ENCODE measurements at places on chromosomes 13 and 19.

- DNase-seq, result no peak
Observed at GRCh38 chr19:35029737-35030256, 473 bp upstream of the SCN1B start.

DNA sequence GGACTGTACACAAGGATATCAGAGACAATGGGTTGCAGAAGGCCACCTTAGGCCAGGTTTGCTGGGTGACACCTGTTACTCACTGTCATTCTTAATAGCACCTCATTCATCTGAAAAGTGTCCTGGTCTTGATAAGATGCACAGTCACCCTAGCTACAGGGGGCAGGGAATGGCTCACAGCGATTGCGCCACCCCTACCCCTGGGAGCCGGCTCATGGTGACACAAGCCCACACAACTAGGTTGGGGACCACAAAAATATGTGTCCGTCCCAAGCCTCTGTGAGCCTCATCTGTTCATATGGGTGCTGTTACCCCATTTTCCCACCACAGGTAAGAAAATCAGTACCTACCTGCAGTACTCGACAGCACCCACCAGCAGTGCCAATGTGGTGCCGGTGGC is 23.4 kb downstream of the MED26 start:
- no peak for DNase-seq

DNA sequence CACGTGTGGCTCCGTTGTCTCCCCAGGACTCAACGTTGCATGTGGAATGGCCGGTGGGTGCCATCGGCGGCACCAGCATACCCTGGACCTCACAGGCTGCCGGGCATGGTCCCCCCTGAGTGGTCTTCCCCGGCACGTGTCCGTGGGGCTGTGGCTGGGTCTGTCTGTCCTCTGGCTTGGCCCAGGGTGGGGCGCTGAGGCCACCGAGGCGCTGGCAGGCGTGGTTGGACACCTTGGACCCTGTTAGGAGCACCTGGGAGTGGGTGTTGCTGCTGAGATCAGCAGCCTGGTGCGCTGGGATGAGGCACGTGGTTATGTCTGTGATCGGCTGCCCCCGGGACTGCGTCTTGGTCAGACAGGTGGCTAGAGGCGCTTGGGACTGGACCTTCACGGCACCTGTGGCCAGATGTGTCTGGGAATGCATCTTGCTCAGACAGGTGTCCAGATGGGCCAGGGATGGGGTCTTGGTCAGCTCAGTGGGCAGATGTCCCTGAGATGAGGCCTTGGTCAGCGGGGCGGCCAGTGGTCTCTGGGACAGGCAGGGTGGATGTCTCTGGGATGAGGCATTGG is 9.2 kb downstream of the IQCN start:
- DNase-seq, result no peak

DNA sequence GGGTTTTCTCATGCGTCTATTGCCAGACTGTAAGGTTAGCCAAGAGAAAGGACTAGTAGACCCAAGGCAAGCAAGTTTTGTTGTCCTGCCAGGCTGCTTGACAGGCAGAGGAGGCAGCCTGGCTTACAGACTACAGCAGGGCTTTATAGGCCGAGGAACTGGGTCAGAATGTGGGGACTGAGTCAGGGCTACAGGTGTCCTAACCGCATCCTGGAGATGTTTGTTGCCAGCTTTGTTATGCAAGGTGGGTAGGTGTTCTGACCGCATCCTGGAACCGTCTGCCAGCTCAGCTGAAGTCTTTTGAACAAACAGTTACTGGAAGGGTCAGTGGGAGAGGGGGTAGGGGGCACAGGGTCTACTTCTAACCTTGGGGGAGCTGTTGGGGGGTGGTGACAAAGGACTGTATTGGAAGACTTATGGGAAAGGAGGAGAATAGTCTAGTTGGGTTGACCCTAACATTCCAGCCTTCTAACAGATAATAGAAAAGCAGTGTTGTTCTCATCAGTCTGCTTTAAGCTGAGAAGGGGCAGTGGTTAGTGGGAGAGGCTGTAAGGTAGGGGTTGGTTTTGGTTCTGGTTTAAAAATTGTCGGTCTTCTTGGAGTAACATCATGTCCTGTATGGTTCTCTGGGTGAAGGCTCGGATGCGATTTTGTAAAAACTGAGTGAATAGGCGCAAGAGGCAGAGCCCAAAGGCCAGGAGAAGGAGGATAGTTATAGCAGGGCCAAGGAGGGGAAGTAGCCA is 913.8 kb upstream of the SLITRK5 start:
- DNase-seq, result no peak

- no peak for DNase-seq
Observed at GRCh38 chr13:74004109-74004508, 130.1 kb downstream of the KLF12 start.

GRCh38 chr13:113584870-113585671 is 518 bp downstream of the TFDP1 start:
- no peak for DNase-seq

GRCh38 chr19:48419158-48419920 is 25.9 kb downstream of the GRIN2D start:
- DNase-seq, result no peak

GRCh38 chr13:98761986-98762616 is 9.6 kb upstream of the SLC15A1 start:
- DNase-seq, result no peak

DNA sequence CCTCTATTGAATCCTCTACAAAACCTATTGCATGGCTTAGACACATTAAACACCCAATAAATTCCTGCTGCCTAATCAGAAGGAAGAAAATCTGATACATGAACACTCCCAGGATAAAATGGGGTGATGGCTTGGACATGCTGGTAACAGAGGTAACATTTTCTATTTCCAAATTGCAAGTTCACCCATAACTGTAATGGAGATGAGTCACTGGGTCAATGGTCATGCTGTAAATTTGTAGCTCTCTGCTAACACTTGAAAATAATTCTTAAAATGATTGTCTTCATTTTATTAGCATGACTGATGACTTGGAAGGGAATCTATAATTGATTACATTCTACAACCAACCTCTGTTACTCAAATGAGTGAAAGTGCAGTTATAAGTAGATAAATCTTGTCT is 434.1 kb downstream of the FGF14 start:
- no peak for DNase-seq

GRCh38 chr13:64753233-64754000 is 2476.7 kb downstream of the PCDH9 start:
- peak; percentile 18 for DNase-seq

DNA sequence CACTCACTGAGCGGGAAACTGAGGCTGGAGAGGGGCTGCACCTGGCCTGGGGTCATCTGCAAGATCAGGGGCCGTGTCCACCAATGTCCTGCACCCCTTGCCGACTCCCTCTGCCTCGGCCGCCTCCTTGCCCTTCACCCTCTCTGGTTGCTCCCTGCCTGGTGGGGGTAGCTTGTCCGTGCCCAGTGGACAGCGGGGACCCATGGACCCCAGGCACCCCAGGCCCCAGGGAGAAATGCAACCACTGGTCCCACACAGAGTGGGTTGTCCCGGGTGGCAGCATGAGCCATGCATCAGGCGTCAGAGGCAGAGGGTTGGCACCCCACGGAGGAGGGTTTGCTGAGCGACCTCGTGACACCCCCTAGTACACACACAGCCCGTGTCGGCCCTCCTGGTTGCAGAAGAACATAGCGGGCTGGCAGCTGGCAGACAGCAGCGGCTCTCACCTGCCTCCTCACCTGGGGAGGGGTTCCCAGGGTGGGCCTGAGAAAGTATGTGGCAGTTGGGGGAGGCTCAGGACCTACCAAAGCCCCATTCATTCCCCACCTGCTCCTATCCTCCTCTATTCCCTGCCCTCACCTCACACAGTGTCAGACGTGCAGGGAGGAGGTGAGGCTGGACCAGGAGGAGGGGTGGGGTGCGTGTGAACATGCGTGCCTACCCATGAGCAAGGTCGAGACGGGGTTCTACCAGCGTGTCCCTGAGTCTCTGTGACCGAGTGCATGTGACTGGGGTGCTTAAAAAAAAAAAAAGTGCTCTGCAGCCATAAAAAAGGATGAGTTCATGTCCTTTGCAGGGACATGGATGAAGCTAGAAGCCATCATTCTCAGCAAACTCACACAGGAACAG is 8.7 kb downstream of the ADAMTSL5 start:
- no peak for DNase-seq

DNA sequence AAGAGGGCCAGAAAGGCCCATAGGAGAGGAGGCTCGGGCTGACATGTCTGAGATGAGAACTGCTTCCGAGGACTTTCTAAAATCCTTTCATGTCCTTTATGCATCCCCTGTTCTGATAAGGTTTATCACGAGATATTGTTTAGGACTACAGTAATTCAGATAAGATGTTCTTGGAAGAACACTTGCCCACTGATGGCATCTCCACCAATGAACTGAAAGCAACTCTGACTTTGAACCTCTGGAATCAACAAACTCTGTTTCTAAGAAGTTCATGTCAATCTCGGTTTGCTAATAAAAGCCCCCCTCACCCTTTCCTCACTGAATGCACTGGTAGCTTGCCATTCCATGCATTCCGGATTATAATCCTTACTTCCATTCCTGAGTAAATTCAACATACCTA is 90.9 kb downstream of the FGF9 start:
- no peak for DNase-seq

GRCh38 chr13:37118016-37118415 is 12.6 kb upstream of the CSNK1A1L start:
- no peak for DNase-seq

DNA sequence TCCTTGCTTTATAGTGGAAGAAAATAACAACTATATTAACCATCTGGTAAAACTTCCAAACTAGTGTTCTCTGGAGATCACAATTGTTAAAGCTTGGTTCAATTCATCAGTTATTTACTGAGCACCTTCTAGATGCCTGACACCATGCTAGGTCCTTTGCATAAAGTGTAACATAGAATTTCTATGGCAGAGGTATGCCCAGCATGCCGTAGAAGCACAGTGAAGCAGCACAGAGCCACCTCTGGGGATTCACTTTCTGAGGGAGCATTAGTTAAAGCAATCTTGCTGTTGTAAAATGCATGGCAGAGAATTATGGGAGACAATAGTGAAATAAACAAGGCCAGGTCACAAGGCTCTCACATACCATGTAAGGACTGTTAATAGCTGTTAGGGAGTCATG is 75.2 kb downstream of the LRRC63 start:
- DNase-seq, result no peak

GRCh38 chr13:38954844-38955243 is 35.8 kb downstream of the STOML3 start:
- DNase-seq, result no peak

DNA sequence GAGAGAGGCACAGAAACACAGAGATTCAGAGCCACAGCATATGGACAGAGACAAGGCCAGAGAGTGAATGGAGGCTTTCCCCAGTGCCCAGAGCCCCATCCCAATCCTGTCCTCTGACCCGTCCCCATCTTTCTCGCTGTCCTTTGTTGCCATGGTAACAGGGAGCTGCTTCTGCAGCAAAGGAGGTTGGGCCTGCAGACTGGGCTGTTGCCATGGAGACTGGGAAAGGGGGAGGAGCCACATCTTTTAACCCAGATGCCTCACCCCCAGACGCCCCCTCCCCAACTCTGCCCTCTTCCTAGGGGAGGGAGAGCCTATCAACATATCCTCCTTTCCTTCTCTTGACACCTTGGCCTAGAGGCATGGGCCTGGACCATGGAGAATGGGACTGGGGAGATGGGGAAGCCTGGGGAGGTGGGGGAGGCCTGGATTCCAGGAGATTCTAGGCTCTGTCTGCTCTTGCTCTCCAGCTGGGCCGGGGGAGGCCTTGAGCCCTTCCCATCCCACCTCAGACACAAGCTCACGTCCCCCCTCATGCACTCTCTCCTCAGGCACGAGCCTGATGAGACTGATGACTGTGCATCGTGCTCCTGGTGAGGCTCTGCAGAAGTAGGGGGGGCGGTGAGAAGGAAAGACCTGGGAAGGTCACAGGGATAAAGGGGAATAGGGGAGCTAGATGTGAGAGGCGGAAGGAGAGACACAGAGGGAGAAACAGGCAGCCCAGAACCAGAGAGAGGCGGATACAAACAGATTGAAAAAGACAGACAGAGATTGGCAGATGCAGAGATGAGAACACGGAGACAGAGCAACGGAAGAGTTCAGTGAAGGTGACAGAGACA is 2.1 kb upstream of the ATP1A3 start:
- no peak for DNase-seq

DNA sequence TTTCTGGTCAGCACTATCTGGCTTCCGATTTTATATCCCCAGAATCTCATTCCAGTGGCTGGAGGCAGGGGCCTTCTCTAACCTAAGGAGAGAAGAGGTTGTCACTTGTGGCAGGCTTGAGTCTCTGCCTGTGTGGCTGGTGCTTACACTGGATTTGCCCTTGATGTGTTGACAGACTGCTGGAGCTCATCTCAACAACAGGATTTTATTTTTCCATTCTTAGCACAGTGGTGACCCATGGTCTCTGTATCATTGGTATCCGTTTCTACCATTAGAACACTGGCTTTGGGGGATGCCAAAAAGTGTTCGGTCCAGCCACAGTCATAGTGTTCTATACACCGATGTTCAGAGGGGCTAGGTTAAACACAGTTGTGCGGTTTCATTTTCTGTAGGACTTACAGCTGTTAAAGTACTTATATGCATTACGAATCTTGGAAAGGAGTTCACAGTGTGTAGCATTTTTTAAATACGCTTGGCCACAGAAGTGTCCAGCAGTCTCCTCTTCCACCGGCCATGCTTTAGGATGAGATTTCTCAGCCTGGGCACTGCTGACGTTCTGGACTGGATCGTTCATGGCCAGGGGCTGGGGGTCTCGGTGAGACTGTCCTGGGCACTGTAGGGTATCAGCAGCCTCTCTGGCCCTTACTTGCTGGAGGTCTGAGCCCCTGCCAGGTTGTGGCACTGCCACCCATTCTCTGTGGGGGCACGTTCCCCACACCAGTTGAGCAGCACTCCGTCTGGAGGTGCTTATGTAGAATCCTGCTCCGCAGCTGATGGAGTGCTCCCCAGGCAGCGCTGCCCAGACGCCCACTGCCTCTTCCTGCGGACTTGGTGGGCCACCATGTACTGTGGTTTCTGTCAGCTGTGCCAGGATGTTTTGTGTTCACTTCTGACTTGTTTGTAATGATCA is 41.4 kb upstream of the TEX29 start:
- DNase-seq, result no peak

- no peak for DNase-seq
Observed at GRCh38 chr13:44453881-44454280, 80.3 kb downstream of the SERP2 start.

DNA sequence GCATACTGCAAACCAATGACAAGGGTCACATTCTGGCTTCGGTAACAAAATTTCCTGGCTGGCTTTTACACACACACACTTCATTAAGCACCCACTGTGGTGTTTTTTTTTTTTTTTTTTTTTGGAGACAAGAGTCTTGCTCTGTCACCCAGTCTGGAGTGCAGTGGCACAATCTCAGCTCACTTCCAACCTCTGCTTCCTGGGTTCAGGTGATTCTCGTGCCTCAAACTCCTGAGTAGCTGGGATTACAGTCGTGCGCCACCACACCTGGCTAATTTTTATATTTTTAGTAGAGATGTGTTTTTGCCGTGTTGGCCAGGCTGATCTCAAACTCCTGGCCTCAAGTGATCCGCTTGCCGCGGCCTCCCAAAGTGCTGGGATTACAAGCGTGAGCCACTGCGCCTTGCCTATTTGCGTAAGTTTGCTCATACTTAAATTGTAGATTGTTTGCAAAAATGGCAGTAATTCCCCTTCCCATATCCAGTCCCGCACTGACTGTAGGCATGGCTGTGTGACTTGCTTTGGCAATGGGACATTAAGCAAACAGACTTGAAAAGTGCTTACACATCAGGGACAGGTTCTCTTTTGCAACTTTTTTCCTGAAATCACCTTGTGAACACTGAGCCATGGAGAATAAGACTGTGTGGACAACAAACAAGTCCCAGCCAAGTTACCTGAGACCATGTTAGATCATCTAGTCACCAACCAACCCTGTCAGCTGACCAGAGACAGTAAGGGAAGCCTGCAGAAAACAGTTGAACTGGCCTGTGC is 42.1 kb upstream of the EBPL start:
- DNase-seq, result no peak
